WTC11 (cell line): ENCODE measurements at places on chromosomes 2 and 18.

- no peak for DNase-seq
These were observed 2045.9 kb upstream of the CELF4 start for GRCh38 chr18:39611381-39612100.

DNA sequence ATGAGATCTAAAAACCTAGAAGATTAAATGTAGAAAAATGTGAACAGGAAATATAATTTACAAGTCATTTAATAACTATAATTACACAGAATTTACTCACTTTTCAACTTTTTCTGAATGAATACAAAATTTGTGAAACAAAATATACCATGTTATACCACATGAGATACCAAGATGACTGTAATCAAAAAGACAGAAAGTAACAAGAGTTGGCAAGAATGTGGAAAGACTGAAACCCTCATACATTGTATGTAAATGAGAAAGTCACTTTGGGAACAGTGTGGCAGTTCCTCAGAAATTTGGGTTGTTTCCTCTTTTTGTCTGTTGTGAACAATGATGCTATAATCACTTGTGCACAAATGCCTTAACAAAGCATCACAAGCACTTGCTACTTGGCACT lies 145.4 kb upstream of the ZNF804A start:
- DNase-seq: no peak

DNA sequence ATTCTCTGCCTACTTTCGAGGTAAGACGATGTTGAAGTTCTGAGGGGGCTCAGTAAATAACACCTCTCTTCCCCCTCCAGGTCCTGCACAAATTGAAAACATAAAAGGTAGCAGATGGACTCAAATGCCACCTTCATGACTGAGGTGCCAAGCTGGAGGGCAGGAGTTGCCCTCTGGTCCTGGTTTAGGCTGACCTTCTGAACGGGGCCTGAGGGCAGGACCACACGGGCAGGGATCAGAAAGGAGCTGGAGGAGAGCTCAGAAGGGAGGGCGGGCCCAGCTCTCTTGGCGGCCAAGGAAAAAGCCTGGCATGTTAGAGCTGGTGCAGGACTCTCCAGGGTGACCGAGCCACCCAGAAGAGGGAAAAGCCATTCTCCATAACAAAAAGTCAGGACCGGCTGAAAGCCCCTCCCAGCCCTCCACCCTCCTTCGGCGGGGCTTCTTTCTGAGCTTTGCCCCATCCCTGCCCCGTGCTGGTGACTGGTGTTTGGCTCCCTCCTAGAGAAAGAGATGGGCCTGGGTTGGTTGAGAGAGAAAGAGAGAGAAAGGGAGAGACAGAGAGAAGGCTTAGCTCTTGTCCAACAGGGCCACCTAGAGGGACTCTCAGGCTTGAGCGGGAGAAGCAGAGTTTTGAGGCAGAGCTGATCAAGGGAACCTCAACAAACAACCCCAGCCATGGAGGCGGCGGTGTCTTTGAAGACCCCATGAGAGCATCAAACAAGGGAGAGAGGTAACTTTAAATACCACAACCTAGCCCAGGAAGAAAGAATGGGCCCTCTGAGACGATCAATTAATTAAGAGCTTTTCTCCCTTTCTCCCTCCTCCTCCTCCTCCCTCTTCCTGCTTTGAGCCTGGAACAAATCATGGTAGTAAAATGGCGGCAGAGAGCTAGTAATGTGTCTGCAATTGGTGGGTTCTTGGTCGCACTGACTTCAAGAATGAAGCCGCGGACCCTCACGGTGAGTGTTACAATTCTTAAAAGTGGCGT lies 50.8 kb downstream of the WIPF1 start:
- peak; percentile 64 for DNase-seq

- DNase-seq: no peak
These were observed 9.5 kb upstream of the CNNM3 start for GRCh38 chr2:96806468-96807126.

DNA sequence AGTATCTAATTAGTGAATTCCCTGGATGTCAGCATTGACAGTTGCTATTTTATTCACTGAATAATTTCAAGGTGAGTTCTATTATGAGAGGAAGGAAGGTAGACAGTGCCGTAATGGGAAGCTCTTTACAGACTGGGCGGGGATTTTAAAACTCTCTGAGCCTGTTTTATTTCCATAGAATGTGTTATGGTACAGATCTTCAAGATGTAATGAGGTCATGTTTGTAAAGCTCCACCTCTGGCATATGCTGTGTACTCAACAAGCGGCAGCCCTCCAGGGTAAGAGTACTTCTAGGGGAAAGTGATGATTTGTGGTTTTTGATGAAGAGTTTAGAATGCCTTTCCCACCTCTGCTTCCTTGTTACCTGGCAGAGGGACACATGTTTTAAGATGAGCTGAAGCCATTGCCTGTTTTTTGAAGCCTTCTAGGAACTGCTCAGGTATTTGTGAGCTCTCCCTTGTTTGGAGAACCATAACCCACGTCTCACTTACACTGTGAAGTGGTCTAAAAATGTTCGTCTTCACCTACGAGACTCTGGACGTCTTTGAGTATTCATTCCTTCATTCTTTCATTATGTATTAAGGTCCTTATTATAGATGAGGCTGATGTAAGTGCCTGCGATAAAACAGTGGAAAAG lies 251.2 kb downstream of the PTGR3 start:
- no peak for DNase-seq

DNA sequence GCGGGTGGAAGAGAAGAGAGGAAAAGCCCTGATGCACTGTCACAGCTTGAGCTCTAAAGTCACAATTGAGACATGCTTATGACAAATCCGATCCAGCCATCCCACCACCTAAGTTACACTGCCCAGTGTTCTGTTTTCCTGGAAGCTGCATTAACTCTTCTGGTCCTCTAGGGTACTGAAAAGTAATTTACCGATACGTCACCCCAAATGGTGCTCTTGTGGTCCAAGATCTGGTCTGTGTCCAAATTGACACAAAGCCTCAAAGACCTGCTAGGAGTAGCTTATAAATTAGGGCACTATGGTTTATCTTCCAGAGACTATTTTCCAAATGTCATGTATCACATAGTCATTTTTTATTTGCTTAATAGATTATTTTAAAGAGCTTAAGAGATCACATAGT lies 186.7 kb upstream of the ETAA1 start:
- DNase-seq: no peak

GRCh38 chr2:160227293-160227915 lies 27.3 kb upstream of the ITGB6 start:
- no peak for DNase-seq

DNA sequence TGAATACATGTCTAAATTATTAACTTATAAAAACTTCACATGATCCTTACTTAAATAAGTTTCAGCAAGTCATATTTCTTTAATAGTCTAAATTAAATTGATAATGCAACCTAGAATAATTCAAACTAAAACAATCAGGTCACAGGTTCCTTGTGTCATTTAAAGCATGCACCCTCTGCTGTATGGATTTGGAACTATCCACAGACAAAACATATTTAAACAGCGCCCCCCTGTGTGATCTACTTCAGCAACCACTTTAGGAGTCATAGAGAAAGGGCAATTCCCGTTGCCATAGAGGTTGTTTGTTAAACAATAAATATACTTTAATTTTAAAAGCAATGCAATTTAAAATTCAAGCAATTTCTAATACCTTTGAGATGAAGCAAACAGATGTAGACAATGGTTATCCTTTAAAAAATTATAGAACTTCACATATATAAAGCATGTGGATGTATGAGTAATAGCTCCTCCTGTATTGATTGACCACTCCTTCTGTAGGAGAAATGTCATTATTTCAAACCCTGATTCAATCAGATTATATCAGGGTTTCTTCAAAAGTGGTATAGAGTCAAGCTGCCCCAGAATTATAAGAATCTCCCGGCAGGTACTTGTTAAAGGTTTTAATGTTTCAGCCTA lies 21.2 kb downstream of the GRB14 start:
- DNase-seq: peak; percentile 26

GRCh38 chr2:161332371-161332967 lies 24.2 kb downstream of the PSMD14 start:
- DNase-seq: no peak

DNA sequence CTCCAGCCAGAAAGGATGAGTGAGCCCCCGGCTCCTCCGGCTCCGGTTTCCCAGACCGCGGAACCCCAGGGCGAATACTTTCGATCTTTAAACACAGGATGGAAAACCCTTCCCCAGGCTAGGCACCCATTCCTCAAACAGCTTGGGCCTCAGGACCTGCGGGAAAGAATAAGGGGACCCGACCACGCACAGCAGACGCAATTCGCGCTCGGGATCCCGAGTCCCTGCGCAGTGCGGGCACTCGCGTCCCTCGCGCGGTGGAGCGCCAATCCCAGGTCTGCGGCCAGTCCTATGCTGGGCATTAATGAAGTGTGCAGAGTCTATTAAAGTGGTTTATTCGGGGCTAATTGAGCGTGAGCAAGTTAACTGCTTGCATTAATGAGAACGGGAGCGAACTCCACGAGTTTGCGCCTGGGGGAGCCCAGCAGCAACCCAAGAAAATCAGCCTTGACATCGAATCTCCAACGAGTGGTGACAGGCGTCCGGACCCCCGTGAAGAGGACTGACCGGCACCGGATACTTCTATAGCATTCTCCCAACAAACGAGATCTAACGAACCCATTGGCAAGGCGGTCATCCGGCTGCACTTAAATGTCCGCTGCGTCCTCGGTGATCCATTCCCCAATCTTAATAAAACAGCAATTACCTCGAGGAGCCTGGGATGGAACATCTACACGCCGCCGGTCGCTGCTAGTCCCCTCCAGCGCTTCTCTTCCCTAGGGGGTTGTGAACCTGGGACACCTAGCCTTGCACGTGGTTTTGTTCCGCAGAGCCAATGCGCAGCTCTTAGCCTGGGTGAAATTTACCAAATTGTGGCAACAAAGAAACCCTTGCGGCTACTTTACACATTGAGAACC lies 1.6 kb downstream of the OSR1 start:
- DNase-seq: no peak
